ENCODE measurements at places on chromosomes 3 and 15.
A peak's percentile ranks its signal among the peaks of the same experiment; 100 is the strongest.

- DNase-seq, result no peak
Measured at GRCh38 chr15:85312929-85313331, 67.5 kb upstream of the AKAP13 start.

GRCh38 chr3:112000367-112000771 lies 1.6 kb downstream of the TAGLN3 start:
- no peak for DNase-seq

- no peak for DNase-seq
Measured at GRCh38 chr3:67388738-67389137, 265.7 kb downstream of the SUCLG2 start.

- DNase-seq, result no peak
Measured at GRCh38 chr3:160564258-160564911, 986 bp downstream of the KPNA4 start.

- DNase-seq, result no peak
Measured at GRCh38 chr3:196327405-196327804, 9.4 kb upstream of the DYNLT2B start.

DNA sequence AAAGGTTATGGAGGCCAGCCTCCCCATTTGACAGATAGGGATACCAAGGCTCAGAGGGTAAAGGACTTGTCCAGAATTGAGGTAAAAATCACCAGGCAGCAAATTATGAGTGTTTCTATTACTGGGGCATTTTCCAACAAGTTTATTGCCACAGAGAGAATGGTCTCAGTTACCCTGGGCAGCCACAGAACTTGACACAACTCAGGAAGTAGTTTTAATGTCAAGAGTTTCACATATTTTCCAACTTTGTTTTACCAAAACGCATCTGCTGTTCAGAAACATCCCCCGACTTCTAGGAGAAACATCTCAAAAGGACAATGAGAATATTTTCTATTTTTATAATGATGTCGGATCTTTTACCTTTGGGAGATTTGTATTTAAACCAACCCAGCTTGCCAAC lies 107.5 kb upstream of the MRPS22 start:
- no peak for DNase-seq

DNA sequence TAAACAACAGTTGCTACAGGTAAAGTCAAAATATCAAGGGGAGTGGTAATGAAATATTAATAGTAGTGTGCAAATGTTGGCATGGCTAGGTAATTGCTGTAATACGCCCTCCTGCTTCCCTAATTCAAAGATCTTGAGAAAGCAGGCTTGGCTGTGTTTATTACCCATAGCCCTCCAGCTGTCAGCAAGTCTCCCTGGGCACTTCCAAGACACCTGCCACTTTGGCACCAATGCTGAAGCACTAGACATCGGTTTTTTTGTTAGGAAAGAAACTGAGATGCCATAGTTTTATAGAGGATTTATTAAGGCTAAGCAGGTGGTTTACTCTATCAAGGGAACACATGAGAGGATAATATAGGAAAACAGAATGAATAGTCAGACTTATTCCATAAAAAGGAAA lies 64.4 kb downstream of the P2RY1 start:
- DNase-seq, result no peak

GRCh38 chr15:94290730-94291129 lies 59.4 kb downstream of the MCTP2 start:
- DNase-seq, result no peak

DNA sequence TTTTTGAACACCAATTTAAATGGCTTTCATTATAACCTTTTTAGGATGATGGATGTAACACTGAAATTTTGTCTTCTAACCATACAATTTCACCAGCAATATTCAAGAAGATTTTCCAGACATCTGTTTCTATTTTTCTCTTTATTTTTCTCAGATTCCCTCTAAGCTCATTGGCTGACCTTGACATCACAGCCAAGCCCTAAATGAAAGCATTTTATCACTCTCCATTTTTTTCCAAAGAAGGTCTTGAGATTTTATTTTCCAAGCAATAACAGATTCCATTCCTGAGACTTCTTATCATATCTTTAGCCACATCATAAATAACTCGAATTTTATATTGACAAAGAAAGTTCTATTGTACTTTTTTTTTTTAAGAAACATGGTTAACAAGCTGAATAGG lies 392.6 kb upstream of the THBS1 start:
- peak; percentile 77 for DNase-seq

GRCh38 chr15:35618260-35619188 lies 72.6 kb upstream of the DPH6 start:
- DNase-seq, result peak; percentile 2

Measured in fibroblast of skin of left biceps (primary cell).